Smooth muscle cell of the pulmonary artery (primary cell): ENCODE measurements at places on chromosomes 4 and X. TPM values are rescaled to one million over a fixed set of nuclear protein-coding genes. Genes with fewer than 3 reads are reported as not detected.

Gene XPNPEP2
- 0.10 and 1.2 TPM in 2 replicates for total RNA-seq

Gene NSUN7
- total RNA-seq: 0.07 TPM in 1 of 2 replicates, not detected in the other

Gene AKAP14
- total RNA-seq: not detected in 2 replicates

Gene SPATA18
- total RNA-seq: 15.6 and 32.6 TPM in 2 replicates

Gene XG
- 1.2 and 5.8 TPM in 2 replicates for total RNA-seq

Gene MAGEE2
- total RNA-seq: not detected in 2 replicates

Gene MAGEA6
- total RNA-seq: not detected in 2 replicates

Gene DKK2
- total RNA-seq: 0.23 TPM in 1 of 2 replicates, not detected in the other

Gene GPRIN3
- total RNA-seq: 0.03 and 0.65 TPM in 2 replicates

Gene FMR1NB
- not detected in 2 replicates for total RNA-seq

Gene FAM149A
- 3.1 and 3.6 TPM in 2 replicates for total RNA-seq

Gene LGI2
- 0.23 and 0.59 TPM in 2 replicates for total RNA-seq

Gene TLR7
- under 0.01 TPM in 1 of 2 replicates, not detected in the other for total RNA-seq

Gene MAGEA8
- not detected in 2 replicates for total RNA-seq

Gene LONRF3
- total RNA-seq: 0.65 and 1.7 TPM in 2 replicates
